ENCODE measurements at places on chromosomes 16 and 17.
A peak's percentile ranks its signal among the peaks of the same experiment; 100 is the strongest.

DNA sequence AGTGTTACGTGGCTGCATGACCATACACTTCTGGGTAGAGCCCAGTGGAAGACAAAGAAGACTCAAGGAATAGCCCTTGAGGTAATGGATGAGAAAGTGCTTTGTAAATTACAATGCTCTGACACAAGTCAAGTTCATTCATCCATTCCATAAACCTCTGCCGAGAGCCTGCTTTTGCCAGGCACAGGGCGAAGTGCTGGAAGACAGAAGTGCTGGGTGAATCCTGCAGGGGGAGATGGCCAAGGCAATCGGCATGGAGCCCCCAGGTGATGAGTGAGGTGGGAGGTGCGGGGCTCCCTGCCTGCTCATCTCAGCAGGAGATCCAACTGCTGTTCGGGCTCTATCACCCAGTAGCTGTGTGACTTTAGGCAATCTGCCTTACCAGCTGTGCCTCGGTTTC lies 2.8 kb upstream of the SOCS3 start:
- DNase-seq, result no peak

- no peak for DNase-seq
Measured at GRCh38 chr17:5762191-5762590, 177.9 kb upstream of the NLRP1 start.

DNA sequence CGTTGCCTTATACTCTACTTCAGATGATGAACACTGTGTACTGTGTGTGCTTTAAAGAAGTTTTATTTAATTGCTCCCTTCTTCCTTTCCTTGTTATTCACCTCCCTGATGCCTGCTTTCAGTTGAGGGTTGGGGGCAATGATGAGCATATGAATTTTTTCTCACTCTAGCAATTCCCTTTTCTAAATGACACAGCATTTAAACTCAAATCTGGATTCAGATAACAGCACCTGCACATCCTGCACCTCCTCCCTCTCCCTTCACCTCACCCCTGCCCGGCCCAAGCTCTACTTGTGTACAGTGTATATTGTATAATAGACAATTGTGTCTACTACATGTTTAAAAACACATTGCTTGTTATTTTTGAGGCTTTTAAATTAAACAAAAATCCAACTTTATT lies 13.0 kb upstream of the PNPO start:
- DNase-seq, result no peak

GRCh38 chr16:50326835-50327465 lies 41.8 kb downstream of the BRD7 start:
- DNase-seq, result peak; percentile 73

DNA sequence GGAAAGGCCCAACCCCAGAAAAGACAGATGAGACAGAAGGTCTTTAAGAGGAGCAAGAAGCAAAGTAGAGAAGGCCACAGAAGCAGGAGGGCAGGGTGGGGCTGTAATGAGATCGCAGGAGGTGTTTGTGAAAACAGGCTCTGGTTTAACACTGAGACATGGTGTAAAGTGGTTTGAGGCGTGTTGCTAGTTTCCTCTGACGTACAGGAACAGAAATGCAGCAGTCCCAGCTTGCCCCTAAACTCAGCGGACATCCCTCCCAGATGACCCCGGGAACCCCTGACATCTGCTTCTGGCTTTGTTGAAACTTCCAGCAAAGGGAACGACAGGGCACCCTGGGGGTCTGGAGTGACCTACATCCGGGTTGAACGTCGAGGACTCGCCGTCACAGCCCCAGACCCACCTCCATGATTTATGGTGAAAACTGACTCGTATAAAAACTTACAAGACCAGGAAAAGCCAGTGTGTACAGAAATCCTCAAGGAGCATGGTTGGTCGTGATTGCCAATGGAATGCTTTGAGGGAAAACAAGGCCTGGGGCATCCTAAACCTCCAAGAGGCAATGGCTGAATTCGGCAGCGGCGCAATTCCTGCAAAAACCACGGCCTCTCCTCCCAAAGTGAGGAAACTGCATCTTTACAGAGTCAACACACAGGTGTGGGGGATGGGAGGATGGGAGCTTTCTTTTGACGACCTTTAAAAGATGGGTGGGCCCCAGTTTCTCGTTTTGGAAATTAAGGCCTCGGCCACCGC lies 25.8 kb downstream of the LITAF start:
- DNase-seq, result no peak

DNA sequence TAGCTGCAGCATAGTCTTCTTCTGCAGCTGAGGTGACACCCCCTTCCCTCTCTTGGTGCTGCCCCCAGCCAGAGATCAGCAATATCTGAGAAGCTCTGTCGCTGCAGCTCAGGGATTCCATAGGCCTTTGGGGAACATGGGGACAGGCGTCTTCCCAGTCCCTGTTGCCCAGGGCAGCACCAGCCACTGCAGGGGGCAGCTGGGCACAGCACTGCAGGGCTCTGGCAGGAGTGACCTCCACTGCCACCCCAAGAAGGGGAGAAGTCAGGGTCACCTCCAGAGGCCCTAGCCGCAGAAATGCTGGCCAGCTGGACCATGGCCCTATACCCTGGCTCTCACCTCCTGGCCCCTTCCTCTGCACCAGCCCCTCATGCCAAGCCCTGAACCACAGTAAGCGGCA lies 16.9 kb downstream of the SCN4A start:
- DNase-seq, result no peak

- no peak for DNase-seq
Measured at GRCh38 chr17:43874293-43874692, 27.3 kb downstream of the CD300LG start.

- DNase-seq, result peak; percentile 22
Measured at GRCh38 chr16:66374176-66374575, 7.7 kb downstream of the CDH5 start.

- DNase-seq, result no peak
Measured at GRCh38 chr16:20624205-20624604, 48.0 kb upstream of the ACSM2B start.

DNA sequence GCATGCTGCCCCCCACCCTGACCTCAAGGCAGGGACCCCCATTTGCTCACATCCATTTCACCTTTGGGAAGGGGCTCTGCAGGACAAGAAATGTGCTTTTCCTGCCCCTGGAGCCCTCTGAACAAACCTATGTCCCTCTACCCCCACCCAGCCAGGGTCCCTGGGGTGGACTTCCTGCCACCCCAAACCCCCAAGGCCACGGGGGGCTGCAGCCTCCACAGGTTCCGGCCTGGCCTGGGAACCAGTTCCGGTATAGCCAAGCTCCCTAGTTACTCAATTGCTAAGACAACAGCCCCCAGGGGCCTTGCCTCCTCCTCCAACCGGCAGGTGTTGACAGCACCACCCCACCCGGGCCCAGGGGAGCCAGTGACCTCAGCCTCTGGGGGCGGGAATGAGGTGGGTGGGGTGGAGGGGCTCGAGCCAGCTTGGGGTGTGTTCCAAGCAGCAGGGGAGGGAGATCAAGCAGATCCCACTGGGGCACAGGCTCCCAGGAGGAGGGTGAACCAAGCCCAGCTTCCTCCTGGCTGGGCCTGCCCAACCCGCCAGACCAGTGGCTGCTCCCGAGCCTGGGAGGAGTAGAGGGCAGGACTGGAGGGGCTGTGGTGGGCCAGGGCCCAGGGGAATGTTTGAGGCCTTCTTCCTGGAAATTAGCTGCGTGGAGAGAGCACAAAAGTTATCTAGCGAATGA lies 6.6 kb downstream of the PNMT start:
- peak; percentile 13 for DNase-seq

Data from DMS53 (cell line).